Right renal cortex interstitium (tissue), 3 donors: ENCODE measurements at places on chromosomes 2 and 18. TPM values are rescaled to one million over a fixed set of nuclear protein-coding genes. Genes with fewer than 3 reads are reported as not detected.

ST6GAL2 gene
- polyA plus RNA-seq: 19.2 TPM

ARPC2 gene
- 255 TPM for polyA plus RNA-seq

CHN1 gene
- polyA plus RNA-seq: 29.3 TPM

DNA sequence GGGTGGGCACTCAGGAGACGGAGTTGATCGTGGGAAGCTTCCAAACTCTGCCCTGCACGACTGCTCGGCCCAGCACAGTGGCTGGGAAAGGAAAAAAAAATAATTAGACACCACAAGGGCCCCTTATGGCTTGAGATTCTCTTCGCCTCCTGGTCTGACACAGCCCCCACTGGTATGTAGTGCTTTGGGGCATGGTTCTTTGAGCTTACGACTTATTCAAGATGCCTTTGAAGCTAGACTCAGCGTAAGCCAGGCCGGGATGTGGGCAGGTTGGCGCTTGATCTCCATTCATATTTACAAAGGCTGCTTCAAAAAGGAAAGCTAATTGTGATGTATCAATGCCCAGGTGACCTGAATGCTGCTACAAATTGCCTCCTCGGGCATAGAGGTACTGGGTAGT lies 50.5 kb downstream of the CXCR4 start:
- no peak for DNase-seq

KCNS3 gene
- 11.8 TPM for polyA plus RNA-seq

REG3G gene
- polyA plus RNA-seq: not detected

GRCh38 chr2:171625006-171625405 lies 62.3 kb upstream of the DYNC1I2 start:
- DNase-seq: no peak

UGT1A6 gene
- polyA plus RNA-seq: 4.5 TPM

MREG gene
- 19.6 TPM for polyA plus RNA-seq

DNA sequence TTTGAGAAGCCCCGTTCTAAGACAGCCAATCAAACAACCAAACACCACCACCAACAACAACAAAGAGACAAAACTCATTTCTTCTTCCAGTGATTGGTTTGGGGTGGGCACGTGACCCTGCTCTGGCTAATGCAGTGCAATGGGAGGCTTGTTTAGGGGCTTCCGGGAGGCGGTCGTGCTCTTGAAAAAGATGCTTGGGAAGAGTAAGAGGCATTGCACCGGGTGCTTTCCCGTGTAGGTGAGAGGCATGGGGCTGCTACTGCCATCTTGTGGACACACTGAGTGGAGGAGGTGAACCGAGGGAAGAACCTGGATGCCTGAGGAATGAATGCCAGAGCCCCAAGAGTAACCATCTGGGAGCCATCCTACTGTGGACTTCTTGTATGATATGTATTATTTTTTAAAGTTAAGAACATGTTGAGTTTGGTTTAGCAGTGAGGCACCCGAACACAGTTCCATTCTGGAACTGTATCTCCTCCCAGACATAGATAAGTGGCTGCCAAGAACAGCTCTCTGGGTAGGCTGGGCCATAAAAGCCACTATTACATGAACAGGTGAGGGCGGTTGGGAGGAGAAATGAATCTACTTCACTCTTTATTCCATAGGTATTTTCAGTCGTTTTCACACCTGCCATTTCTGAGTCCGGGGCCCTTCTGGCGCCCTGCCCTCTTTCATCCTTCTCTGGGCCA lies 19.1 kb upstream of the ARHGAP25 start:
- no peak for DNase-seq

DNA sequence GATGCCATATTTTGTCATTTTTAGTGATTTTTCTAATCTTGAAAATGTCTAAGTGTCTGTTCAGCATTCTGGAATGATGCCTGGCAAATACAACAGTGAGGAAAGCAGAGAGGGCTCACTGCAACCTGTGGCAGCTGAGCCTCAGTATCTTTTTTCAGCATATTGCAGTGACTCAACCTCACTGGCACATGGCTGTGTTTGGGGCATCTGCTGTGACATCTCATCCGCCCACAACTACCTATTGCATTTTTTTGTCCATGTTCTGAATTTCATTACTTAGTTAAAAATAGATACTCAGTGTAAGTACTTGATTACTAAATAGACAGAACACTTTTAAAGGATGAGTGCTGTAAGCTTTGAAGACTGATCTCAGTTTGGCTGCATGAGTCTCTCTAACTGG lies 10.7 kb downstream of the BABAM2 start:
- DNase-seq: no peak
